ENCODE measurements at places on chromosomes 2 and 18.

GRCh38 chr2:157809212-157809611 is 66.9 kb downstream of the ACVR1 start:
- no peak for DNase-seq

- no peak for DNase-seq
Measured at GRCh38 chr2:234363011-234363487, 133.8 kb downstream of the ARL4C start.

GRCh38 chr2:10965241-10965843 is 53.6 kb downstream of the KCNF1 start:
- DNase-seq: no peak

DNA sequence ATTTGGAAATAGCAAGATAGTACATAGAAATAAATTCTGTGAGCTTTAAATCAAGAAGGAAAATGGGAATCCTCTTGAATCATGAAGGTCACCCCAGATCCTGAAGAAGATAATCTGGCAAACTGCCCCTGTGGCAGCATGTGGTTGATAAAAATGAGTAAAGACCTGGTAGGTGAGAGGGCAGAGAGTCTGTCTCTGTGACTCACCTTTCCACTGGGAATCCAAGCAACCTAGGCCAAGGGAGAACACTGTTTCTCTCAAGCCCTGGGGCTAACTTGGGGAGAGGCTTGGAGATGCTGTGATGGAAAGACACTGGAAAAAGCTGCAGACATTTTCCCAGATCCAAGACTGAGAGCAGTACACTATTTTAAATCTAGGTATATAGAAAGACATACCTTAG is 185.8 kb upstream of the CNTNAP5 start:
- no peak for DNase-seq

GRCh38 chr2:215361211-215361875 is 49.5 kb downstream of the ATIC start:
- no peak for DNase-seq

GRCh38 chr2:172927641-172928357 is 147.8 kb upstream of the MAP3K20 start:
- no peak for DNase-seq

DNA sequence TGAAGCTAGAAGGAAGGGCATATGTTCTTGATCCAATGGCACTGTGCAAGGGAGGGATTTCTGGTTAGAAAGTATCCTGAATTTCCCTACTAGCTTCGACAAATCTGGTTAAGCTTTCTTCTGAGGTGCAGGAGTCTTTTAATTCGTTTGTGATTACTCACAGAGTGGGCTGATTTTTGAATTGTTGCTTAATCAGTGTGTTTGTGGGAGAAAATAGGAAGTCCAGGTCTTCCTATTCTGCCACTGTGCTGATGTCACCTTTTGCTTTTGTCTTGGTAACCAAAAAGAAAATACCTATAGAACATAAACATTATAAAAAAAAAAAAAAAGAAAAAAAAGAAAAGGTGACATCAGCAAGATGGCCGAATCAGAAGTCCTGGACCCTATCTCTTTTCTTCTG is 1008.6 kb downstream of the TSN start:
- no peak for DNase-seq

DNA sequence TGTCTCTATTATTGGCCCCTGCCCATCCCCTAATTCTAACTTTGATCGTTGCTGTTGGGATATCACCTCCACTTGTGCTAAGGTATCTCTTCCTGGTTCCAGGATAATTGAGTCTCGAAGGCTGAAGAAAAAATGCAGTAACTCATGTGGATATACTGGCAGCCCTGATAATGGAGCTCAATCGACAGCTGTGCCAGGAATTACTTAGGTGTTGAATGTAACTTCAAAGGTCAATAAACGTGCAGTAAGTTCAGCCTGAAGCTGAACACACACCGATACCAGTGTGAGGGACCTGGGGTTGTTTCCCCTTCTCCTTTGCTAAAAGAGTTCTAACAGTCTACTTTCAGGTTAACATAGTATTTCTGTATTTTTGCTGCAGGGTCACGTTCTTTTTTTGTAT is 11.9 kb upstream of the REG3G start:
- DNase-seq: no peak

GRCh38 chr18:59639821-59640220 is 57.4 kb downstream of the CCBE1 start:
- DNase-seq: no peak

GRCh38 chr2:133732982-133733900 is 165.0 kb upstream of the NCKAP5 start:
- DNase-seq: no peak

All from stimulated activated CD4-positive, alpha-beta T cell treated with anti-CD3 and anti-CD28 coated beads, Interleukin-1b, Interleukin-23, amount 100 ng/mL, for 1 hour (primary cell).